Stimulated activated CD4-positive, alpha-beta T cell treated with anti-CD3 and anti-CD28 coated beads, Interleukin-12 subunit alpha, Interleukin-12 subunit beta, amount 100 ng/mL, for 24 hours (primary cell): ENCODE measurements at places on chromosomes 3 and 15.

- DNase-seq = no peak
Observed at GRCh38 chr15:27592036-27592760, 506.9 kb downstream of the OCA2 start.

DNA sequence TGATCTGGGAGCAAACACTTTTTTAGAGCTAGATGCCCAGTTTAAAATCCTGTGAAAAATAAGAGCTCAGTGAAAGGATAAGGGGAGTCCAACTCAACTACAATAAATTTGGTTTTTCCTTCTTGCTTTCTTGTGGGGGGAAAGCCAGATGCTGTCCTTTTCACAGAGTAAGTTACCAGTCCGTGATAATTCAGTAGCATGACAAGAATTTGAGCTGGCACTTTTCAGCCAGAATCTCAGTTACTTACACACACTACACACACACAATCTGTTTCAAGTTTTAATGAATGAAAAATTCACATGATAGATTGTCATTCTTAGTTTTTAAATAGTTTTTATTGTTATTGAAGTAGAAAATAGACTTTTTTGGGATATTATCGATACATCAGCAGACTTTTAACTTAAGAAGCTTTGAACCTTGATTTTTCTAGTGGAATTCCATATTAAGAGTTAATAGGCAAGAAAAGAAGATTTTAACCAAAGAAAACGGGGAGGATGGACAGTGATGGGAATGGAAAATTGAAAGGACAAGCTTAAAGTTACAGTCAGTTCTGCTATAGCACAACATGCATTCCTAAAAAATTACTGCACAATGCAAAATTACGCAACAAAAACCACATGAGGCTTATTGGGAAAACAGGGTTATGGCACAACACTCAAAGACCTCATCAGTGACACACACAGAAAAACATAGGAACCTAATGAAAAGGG lies 47.0 kb downstream of the PSMD6 start:
- DNase-seq = no peak

DNA sequence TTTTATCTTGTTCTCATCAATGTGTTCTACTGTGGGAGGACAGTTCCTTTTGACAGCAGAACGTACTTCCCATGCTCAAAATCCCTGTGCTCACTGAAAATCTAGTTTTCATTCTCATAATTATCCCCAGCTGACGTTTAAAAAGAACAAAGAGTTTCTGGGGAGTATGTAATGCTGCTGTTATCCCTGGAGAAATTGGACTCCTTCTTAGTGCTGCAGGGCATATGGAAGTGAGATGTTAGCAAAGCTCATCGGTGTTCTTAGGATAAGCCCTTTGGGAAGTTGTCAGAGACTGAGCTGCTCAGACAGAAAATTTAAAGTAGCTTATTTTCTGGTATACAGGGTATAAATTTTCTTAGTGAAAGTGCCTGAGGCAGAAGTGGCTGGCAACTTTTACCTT lies 66.5 kb downstream of the CDAN1 start:
- no peak for DNase-seq

DNA sequence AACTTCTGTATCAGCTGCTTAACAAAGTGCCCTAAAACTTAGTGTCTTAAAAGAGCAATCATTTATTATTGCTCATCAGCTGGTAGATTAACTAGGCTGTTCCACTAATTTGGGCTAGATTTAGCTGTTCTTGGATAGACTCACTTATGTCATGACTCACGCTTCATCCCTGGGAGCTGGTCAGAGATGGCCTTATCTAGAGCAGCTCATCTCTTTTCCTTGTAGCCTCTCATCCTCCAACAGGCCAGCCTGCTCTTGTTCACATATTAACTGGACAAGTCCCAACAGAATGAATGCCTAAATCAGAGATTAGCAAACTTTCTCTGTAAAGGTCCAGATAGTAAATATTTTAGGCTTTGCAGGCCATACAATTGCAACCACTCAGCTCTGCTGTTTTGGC lies 66.9 kb upstream of the PLAAT1 start:
- no peak for DNase-seq

- DNase-seq = no peak
Observed at GRCh38 chr3:187689984-187690383, 12.4 kb downstream of the RTP2 start.

GRCh38 chr15:39549912-39550311 lies 31.0 kb upstream of the THBS1 start:
- DNase-seq = no peak

- DNase-seq = peak; percentile 18
Observed at GRCh38 chr15:65184305-65184867, 756 bp downstream of the CLPX start.

- no peak for DNase-seq
Observed at GRCh38 chr15:52097180-52097579, 15.4 kb downstream of the BCL2L10 start.

- no peak for DNase-seq
Observed at GRCh38 chr3:132593241-132593946, 3.7 kb upstream of the ACKR4 start.

GRCh38 chr15:51366920-51367319 lies 25.5 kb downstream of the GLDN start:
- no peak for DNase-seq

DNA sequence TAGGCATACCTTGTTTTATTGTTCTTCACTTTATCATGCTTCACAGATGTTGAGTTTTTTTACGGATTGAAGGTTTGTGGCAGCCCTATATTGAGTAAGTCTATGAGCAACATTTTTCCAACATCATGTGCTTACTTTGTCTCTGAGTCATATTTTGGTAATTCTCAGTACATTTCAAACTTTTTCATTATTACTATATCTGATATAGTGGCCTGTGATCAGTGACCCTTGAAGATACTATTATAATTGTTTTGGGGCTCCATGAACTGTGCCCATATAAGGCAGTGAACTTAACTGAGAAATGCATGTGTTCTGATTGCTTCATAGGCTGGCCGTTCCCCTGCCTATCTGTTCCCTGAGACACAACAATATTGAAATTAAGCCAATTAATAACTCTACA lies 42.8 kb upstream of the NSMCE3 start:
- DNase-seq = no peak

GRCh38 chr3:45188719-45189659 lies 37.1 kb downstream of the TMEM158 start:
- no peak for DNase-seq

DNA sequence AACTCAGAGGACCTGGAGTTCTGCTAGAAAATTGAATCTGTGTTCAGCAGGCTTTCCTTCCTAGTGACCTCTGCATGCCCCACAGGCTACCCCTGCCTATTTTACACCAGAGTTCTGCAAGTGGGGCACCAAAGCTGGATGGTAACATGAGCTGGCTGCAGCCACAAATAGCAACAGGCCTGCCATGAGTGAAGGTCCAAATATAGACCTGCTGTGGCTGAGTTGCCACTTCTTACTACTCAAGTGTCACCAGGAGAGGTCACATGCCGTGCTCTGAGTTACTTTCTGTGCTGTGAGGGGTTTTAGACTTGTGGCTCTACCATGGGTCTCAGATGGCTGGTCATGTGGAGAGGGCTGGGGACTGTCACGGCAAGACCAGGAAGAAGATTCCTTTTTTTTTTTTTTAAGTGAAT lies at the start of gene FSD2:
Gene FSD2 (minus strand): TSS at position 76 of the 413 bp plus-strand sequence. CDS start 18,679 bp downstream, outside the sequence.
- DNase-seq = no peak

GRCh38 chr15:92853222-92853621 lies 46.9 kb upstream of the CHD2 start:
- no peak for DNase-seq

- no peak for DNase-seq
Observed at GRCh38 chr3:65685621-65686235, 353.0 kb downstream of the MAGI1 start.

DNA sequence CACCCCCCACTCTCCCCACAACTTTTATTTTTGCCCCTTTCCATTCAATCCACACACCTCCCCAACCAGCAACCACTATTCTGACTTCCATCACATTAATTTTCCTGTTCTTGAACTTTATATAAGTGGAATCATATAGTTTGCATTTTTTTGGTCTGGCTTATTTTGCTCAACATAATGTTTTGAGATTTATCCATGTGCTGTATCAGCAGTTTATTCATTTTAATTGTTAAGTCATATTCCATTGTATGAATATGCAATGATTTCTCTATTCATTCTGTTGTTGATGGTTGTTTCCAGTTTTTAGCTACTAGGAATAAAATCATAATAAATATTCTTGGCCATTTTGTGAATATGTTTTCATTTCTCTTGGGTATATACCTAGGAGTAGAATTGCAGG lies 5.8 kb upstream of the SCAMP5 start:
- DNase-seq = no peak

GRCh38 chr15:80778964-80779657 lies at the start of gene CEMIP:
TSS of gene CEMIP (plus strand) at chr15:80779370. CDS start at chr15:80873880, 94,510 bp downstream.
- DNase-seq = peak; percentile 54

DNA sequence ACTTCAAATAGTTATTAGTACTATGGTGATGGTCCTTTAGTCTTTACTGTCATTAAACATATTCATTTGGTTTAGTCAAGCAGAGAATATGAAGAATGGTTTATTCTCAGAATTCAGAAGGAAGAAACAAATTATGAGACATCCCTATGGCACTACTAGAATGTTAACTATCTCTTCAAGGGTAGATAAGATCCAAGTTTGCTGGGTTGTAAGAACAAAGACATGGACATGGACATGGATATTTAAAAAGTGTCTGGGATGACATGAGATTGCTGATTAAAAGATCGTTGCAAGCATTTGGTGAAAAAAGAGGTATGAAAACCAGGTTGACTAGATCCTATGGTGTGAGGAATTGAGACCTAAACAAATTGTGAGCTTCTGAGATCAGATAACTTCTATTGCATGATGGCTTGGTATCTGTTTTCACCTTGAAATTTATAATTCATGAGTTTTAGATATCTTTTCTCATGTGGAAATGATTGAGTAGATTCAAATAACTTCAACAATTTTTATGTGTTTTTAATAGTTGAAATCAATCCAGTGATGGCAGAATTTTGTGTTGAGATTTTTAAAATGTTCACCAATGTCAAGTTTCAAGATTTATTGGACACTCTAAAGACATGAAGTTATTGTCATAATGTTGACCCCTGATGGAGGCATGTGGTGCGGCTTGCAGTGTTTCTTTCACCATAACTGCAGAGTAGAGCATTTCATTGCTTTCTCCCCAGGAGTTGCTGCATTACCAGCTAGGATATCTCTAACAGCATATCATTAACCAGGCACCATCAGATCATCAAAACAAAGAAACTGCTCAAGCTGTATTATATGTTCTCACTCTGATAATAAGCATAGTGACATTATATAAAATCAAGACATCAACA lies 72.6 kb downstream of the NAALADL2 start:
- no peak for DNase-seq

GRCh38 chr3:53193466-53194209 lies 32.6 kb downstream of the PRKCD start:
- no peak for DNase-seq
